OCI-LY7 (cell line): ENCODE measurements at places on chromosomes 13 and 19. TPM values are rescaled to one million over a fixed set of nuclear protein-coding genes. Genes with fewer than 3 reads are reported as not detected.

- DNase-seq, result no peak
Observed at GRCh38 chr13:21067848-21068247, 6.5 kb upstream of the LATS2 start.

The ZNF829 gene
- total RNA-seq, result not detected in 2 replicates

The LYPD3 gene
- total RNA-seq, result 0.42 TPM in 1 of 2 replicates, not detected in the other

The EID2 gene
- total RNA-seq, result 17.3 and 20.7 TPM in 2 replicates

DNA sequence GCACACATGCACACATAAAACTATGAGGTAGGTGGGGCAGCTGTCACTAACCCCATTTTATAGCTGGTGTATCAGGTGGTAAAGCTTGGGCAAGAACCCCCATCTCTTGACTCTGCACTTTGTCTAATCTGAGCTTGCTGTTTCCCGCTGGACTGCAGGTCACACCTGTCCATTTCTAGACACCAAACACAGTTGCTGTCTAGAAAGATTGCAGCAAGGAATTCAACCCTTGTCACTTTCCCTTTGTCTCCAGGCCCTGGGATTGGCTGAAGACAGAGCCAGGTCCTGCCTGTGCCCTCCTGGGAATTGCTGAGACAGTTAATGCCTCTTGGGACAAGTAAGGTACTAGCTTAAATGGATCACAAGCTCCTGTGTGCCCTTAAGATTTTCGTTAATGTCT lies 83.8 kb downstream of the RNASEH2B start:
- no peak for DNase-seq

The ZNF468 gene
- total RNA-seq, result 21.3 and 23.0 TPM in 2 replicates

GRCh38 chr13:32124743-32125142 lies 93.2 kb downstream of the FRY start:
- DNase-seq, result no peak

The ZNF418 gene
- 1.5 and 1.7 TPM in 2 replicates for total RNA-seq

GRCh38 chr19:19610376-19611202 lies 7.9 kb downstream of the PBX4 start:
- DNase-seq, result no peak

DNA sequence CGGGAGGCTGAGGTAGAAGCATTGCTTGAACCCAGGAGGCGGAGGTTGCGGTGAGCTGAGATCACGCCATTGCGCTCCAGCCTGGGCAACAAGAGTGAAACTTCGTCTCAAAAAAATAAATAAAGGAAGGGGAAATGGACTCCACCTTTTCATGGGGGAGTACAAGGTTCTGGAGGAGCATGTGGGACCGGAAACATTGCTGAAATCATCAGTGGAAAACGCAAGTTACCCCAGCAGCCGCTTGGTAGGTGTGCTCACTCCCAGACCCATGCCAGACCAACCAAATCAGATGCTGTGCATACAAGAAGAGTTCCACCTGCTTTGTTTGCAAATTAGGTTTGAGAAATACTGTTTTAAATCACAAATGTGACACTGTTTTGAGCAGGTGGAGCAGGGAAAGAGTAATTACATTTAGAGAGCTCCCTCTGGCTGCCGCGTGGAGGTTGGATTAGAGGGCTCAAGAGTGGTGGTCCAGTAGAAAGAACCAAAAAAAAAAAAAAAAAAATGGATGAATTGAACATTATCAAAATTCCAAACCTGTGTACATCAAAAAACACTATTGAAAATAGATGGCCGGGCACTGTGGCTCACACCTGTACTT lies 4.9 kb downstream of the ERICH4 start:
- DNase-seq, result no peak

The KASH5 gene
- total RNA-seq, result 16.3 and 19.4 TPM in 2 replicates

The RGS9BP gene
- total RNA-seq, result 0.65 and 0.72 TPM in 2 replicates

The OSCAR gene
- 0.39 TPM in 1 of 2 replicates, not detected in the other for total RNA-seq

The FCAR gene
- not detected in 2 replicates for total RNA-seq

- DNase-seq, result no peak
Observed at GRCh38 chr13:38391341-38391740, 41.7 kb downstream of the UFM1 start.

The PODNL1 gene
- total RNA-seq, result 0.20 TPM in 1 of 2 replicates, not detected in the other

GRCh38 chr13:23642110-23642509 lies 71.9 kb downstream of the TNFRSF19 start:
- DNase-seq, result no peak

The IL12RB1 gene
- 26.0 and 41.7 TPM in 2 replicates for total RNA-seq

The FFAR1 gene
- 9.8 and 11.6 TPM in 2 replicates for total RNA-seq

DNA sequence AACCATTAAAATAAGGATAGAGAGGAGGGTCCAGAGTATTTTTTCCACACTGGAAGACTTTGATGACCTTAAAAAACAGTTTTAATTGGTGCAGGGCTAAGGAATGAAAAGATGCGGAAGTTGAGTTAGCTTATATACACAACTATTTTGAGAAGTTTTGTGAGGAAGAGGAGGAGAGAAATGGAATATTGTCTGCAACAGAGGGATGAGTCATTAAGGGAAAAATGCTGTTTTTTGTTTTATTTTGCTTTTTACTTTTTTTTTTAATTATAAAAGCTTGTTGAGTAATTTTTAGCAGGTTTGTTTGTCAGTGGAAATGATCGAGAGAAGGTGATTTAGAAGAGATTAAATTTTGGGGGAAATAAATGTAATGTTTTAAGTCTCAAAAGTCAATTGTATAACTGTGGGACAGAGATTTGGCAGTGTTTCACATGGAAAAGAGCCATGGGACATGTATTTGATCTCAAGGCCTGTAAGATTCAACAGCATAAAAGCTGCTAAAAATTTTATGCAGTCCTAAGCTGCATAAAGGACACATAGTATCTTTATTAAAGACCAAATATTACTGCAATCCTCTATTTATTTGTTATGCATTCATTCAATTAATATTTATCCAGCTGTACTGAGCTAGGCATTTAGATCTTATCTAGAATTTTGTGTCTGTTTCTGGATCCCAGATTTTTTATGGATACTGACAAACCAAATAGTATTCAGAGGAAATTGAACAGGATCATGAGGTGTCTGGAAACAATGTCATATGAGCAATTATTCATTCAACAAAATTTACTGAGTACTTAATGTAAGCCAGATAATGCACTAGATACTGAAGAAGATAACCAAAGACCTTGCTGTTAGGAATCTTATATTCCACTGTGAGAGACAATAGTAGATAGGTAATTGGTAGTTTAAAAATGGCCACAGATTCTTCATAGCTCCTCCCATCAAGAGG lies 72.7 kb downstream of the DNAJC15 start:
- DNase-seq, result no peak

DNA sequence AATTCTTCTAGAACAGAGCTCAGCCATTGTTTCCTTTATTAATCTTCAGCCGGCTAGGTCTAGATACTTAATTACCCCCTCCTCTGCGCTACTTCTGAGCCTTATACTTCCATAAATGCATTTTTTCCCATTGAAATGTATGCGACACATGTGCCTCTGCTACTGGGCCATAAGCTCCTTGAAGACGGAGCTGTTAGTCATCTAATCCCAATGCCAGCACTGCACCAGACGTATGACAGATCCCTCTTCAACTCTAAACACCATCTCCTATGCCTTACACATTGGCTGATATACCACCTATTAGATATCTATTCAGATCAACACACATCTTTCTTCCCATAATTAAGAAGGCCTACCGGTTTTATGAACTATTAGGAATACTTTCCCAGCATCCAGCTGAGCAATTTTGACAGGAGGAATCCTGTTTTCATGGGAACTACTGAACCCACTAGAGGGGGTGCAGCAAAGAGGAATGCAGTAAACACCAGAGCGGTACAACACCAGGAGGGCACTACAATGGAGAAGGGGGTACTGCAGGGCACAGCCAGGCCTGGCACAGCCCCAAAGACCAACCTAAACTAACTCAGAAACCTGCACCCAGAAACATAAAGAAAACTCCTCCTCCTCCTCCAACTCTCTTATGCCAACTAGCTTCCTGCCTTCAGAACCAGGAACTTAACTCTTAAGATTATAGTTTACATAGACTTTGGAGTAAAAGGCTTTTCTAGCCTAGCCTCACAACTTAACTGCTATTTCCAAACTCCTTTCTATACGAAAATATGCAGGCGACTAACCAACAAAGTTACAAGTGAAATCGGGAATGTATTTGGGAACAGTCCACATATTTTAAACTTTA lies 18.7 kb downstream of the STK24 start:
- DNase-seq, result no peak

DNA sequence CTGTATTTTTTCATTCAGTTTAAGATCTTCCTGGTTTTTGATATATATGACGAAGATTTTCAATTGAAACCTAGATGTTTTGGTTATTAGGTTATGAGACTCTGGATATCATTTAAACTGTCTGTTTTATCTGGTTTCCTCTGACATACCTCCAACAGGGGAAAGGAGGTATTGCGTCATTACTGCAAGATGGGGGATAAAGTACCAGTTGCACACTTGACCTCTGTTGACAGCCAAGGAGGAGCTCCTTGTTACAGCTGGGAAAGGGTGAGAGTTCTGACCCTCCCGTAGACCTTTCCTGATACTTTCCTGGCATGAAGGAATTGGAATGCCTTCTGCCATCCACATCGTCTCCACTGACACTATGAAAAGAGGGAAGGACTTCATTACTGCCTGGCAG lies 82.0 kb upstream of the SHISA2 start:
- DNase-seq, result no peak

GRCh38 chr13:25920277-25920676 lies 131.5 kb downstream of the SHISA2 start:
- no peak for DNase-seq

GRCh38 chr13:44155422-44156293 lies 218.0 kb upstream of the SERP2 start:
- DNase-seq, result no peak

DNA sequence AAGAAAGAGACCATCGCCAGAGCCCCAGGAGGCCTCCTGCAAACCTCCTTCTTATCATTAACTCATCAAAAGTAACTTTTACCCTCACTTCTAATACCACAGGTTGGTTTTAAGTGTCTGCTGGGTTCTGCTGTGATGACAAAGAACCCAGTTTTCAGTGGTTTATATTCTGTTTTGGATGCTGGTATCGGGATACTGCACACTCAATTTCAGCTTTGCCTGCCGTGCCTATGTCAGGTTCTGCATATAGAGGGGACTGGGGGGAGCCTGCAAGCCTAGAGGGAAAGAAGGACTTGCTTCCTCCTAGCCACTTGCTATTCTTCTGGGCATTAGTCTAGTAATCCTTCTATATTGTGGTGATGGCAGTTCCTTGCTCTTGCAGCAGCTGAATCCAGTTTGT lies 242.4 kb downstream of the KCNRG start:
- no peak for DNase-seq

GRCh38 chr19:23318143-23318542 lies 67.9 kb upstream of the ZNF724 start:
- no peak for DNase-seq

- DNase-seq, result no peak
Observed at GRCh38 chr13:100388923-100389322, 199.7 kb downstream of the GGACT start.

GRCh38 chr13:24625870-24626849 lies 54.0 kb upstream of the ATP12A start:
- DNase-seq, result peak; percentile 44

DNA sequence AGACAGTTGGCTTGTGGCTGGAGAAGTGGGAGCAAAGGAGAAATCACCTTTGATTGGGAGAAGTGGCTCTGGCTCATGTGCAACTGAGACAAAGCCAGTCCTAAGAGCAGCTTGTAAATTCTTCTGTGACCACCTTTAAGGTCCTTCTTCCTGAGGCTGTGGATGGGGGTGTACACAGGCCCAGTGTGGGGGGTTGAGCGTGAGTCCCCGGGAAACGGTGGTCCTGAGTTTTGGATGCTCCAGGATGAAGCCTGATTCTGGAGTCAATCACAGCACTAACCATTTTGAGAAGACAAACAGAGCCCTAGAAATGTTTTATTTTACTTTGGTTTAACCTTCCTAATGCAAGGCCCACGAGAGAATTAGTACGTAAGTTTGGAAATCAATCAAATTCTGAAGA lies 3.9 kb upstream of the CEBPA start:
- no peak for DNase-seq

- DNase-seq, result peak; percentile 73
Observed at GRCh38 chr19:7595466-7596133, at the start of gene CAMSAP3. CAMSAP3 (plus strand) TSS chr19:7595863; CDS start chr19:7596003, 140 bp downstream.

The ELSPBP1 gene
- not detected in 2 replicates for total RNA-seq

The CTXN1 gene
- 0.98 and 1.0 TPM in 2 replicates for total RNA-seq

The RNF225 gene
- total RNA-seq, result 0.77 and 1.7 TPM in 2 replicates

GRCh38 chr13:66858163-66858562 lies 372.0 kb downstream of the PCDH9 start:
- DNase-seq, result no peak

DNA sequence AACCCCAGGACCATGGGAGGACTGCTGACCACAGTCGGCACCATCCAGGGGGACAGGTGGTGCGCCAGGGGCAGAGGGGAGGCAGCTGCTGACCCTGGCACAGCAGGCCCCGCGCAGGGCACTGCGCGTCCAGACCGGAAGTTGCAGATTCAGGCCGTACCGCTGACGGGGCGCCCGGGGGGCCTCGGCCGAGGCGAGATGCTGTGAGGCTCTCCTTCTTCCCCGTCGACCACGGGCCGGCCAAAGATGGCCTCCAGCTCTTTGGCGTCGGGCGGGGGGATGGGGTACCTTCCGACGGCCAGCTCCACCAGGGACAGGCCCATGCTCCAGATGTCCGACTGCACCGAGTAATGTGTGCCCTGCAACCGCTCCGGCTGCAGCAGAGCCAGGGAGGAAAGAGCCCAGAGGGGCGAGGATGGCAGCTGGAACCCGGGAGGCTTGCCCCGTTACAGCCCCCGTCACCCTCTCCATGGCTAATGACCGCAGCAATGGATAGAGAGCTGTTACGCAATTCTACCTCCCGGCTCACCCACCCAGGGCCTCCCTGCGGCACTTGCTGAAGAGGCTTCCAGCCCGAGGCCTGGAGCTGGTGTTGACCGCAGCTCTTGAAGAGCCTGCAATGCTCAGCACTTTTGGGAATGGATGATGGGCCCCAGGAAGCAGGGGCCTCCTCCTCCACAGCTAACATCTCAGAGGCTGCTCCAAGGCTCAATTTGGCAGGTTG lies 24.7 kb downstream of the MAP2K2 start:
- DNase-seq, result no peak

- DNase-seq, result no peak
Observed at GRCh38 chr13:109629737-109630136, 156.6 kb downstream of the IRS2 start.

The LTBP4 gene
- 108 and 121 TPM in 2 replicates for total RNA-seq

GRCh38 chr13:100124265-100124664 lies 35.4 kb downstream of the PCCA start:
- DNase-seq, result no peak

GRCh38 chr13:47639738-47640447 lies 361.2 kb downstream of the SUCLA2 start:
- DNase-seq, result no peak

The OR7D2 gene
- not detected in 2 replicates for total RNA-seq

GRCh38 chr19:33861950-33862349 lies 65.3 kb downstream of the KCTD15 start:
- DNase-seq, result no peak

The WDR88 gene
- total RNA-seq, result not detected in 2 replicates

The ANGPTL8 gene
- 1.0 TPM in 1 of 2 replicates, not detected in the other for total RNA-seq

GRCh38 chr13:98507282-98507797 lies 69.6 kb downstream of the STK24 start:
- no peak for DNase-seq

The LHFPL6 gene
- total RNA-seq, result 15.1 and 19.7 TPM in 2 replicates

The ERICH6B gene
- not detected in 2 replicates for total RNA-seq

GRCh38 chr13:43698758-43699157 lies 88.0 kb downstream of the ENOX1 start:
- DNase-seq, result no peak

- DNase-seq, result no peak
Observed at GRCh38 chr13:70911286-70911685, 803.0 kb upstream of the KLHL1 start.

The TRAPPC5 gene
- 115 and 150 TPM in 2 replicates for total RNA-seq

The GARIN5A gene
- 0.59 and 1.00 TPM in 2 replicates for total RNA-seq

GRCh38 chr19:49849433-49850220 lies 1.3 kb upstream of the PTOV1 start:
- no peak for DNase-seq

The PPAN gene
- 88.3 and 116 TPM in 2 replicates for total RNA-seq
